Kidney glomerular epithelial cell (primary cell): ENCODE measurements at places on chromosomes 1 and 21.

DNA sequence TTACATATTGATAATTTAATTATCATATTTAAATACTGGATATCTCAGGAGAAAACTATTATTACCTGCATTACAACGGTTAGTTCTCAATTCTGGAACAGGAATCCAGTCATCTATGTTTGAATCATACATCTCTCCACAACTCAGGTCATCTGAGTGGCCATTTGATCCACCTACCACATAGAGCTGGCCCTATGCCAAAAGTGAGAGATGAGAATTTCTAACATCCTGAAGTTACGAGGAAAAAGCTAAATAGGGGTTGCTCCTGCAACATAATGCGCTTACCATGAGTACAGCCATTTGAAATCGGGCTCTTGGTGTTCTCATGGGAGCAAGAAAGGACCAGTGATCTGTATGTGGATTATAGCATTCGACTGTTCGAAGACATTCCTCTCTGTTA is 16.9 kb downstream of the IVNS1ABP start:
- DNase-seq: no peak

DNA sequence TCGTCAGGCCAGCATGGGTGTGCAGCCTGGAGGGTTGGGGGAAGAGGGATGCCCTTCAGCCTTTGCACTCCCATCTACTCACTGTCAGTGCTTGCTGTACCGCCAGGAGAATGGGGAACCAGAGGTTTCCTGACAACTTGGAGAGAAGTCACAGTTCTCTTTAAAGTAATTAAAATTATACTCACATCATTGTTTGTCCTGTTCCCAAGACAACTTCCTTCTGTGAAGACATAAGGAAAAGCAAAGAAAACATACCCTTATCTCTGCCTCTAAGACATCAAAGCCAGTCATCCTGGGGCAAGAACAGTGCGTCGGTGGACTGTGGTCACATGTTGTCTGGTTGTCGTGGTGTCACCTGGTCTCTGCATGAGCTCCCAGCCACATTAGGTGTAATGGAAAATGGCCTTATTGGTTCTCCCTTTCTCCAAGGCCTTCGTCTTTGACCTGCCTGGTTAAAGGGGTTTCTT is 17.6 kb downstream of the TRAF5 start:
- DNase-seq: no peak

DNA sequence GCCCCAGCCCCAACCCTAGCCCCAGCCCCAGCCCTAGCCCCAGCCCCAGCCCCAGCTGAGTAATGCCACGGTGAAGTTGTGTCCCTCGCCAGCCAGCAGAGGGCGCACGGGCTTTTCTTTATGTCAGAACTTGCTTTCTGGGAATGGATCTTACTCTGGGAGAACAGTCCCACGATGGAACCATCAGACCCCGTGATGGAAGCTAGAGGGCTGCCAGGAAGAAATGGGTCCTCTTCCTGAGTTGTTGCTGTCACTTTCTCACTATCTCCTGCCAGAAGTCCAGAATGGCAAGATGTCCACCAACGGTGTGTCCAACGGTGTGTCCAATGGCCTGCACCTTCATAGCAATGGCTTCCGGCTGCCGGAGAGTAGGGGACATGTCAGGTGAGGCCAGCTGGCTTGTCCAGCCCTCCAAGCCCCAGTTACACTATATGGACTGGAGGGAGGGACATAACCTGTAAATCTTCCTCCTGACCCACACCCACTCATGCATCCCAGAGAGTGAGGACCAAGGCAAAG is 25.1 kb upstream of the TMEM222 start:
- DNase-seq: peak; percentile 8

- no peak for DNase-seq
Observed at GRCh38 chr1:53532912-53533311, 73.7 kb downstream of the DMRTB1 start.

GRCh38 chr1:166910396-166910994 is 34.4 kb upstream of the TADA1 start:
- DNase-seq: peak; percentile 95

- no peak for DNase-seq
Observed at GRCh38 chr1:151187205-151187604, 2.8 kb downstream of the VPS72 start.

DNA sequence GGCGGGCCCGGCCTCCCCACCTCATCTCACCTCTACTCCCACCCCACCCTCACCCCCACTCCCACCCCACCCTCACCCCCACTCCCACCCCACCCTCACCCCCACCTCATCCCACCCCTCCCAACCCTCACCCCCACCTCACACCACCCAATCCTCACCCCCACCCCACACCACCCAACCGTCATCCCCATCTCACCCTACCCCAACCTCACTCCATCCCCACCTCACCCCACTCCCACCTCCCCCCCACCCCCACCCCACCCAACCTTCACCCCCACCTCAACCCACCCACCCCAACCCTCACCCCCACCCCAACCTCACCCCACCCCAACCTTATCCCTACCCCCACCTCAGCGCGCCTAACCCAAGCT is 13.4 kb downstream of the A3GALT2 start:
- DNase-seq: no peak

- no peak for DNase-seq
Observed at GRCh38 chr1:171185091-171185490, at the start of gene FMO2. FMO2 (plus strand) TSS chr1:171185300; CDS start chr1:171185714, 414 bp downstream.

GRCh38 chr1:7422081-7422480 is 349.0 kb upstream of the VAMP3 start:
- no peak for DNase-seq

DNA sequence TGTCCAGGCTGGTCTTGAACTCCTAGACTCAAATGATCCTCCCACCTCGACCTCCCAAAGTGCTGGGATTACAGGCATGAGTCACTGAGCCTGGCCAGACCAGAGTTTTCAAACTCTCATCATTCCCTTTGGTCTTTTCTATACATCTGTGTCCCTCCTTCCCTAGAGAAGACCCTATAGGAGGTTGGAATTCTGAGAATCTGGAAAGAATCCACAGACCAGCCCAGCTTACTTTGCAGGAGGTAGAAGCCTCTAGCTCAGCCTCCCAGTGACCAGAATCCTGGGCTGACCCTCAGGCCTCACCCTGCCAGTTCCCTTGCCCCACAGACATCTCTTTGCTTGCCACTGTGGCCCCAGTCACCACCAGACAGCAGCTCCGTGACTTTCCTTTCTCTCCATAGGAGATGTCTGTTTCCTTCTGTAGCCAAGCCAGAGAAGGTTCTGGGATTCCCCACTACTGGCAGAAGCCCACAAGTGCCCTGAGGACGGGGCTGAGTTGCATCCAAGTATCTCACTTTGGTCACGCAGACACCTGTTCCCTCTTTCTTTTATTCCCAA is 34.7 kb upstream of the KHDRBS1 start:
- DNase-seq: no peak

DNA sequence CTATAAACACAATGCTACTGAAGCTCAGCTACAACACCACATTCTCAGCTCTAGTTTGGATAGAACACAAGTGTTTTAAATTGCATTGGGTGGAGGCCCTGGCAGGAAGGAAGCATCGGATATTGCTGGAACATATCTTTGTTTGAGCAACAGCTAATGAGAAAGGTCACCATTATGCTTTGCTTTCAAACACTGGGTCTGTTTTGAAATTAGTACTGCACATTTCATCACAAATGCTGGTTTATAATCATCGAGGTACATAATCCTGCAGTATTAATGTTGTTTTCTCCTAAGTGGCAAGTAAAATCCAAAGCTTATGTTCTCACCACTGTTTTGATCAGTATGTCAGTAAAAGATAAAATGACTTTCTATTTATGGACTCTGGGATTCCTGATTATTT is 61.5 kb upstream of the ARHGAP29 start:
- no peak for DNase-seq

DNA sequence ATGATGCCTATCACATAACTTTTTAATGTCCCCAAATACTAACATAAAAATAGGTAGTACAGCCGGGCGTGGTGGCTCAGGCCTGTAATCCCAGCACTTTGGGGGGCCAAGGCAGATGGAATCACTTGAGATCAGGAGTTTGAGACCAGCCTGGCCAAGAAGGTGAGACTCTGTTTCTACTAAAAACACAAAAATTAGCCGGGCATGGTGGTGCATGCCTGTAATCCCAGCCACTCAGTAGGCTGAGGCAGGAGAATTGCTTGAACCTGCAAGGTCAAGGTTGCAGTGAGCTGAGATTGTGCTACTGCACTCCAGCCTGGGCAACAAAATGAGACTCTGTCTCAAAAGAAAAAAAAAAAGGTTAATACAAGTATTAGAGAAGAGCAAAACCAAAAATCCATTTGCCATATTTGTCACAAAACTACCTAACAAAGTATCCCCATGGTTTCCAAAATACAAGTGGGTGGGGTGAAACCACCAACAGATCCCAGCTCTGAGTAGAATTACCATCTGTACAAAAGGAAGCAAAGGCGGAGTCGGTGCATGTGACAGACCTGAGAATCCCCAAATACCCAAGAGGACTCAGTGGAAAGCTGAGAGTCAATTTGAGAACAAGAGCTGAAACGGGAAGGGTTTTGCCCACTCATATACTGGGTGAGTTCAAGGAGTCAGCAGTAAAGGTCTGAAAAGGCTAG is 113.2 kb downstream of the TOMM20 start:
- DNase-seq: no peak

DNA sequence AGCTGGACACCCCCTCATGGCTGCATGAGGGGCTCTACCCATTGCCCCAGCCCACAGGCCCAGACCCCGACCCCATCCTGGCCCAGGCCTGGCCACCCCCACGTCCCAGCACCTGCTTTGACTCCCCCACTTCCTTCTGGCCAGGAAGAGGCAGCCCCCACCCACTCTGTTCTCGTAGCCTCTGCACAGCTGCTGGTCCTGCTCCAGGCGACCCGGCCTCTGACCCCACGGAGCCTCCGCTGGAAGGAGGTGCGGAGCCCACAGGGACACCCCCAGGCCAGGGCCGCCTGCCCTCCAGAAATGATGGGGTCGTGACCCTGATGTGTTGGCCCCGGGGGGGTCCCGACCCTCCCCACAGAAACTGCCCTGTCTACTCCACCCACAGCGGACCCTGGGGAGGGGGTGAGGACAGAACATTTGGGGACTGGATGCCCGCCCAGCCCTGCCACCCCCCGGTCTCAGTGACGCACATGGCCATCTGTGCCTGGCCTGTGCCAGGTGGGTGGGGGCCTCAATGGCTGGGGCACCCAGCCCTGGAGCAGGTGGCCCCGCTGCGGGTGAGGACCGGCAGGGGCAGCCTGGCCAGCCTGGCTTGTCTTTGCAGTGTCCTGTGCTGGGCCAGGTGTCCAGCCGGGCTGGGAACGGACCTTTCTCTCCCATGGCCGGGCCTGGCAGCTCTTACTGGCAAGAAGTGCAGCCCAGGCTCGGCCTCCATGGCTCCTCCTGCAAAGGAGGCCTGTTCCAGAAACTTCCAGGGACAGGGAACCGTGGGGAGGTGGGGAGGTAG is 78.6 kb downstream of the MORN1 start:
- DNase-seq: no peak

- no peak for DNase-seq
Observed at GRCh38 chr1:199202331-199202730, 563.5 kb downstream of the PTPRC start.

DNA sequence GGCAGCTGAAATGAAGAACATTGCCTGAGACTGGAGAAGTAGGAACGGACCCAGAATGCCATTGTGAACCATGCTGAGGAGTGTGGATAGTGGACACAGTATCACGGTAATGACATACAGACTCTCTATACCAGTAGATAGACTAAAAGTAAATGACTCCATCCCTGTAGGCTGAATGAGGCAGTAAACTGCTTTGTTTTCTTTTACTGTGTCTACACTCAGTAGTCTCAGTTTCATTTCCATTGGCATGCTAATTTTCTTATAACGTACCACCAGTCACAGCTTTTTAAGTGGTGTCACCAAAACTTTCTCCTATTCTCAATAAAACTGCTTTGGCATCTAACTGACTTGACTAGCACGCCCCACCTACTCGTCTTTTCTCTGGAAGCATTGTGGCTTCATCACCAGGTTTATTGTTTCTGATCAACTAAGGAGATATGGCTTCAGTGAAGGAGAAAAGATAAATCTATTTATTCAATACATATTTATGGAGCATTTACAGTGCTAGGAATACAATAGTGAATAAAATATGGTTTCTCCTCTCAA is 8.4 kb upstream of the ZNF697 start:
- no peak for DNase-seq

GRCh38 chr1:25361901-25362300 is 23.8 kb downstream of the TMEM50A start:
- DNase-seq: no peak

DNA sequence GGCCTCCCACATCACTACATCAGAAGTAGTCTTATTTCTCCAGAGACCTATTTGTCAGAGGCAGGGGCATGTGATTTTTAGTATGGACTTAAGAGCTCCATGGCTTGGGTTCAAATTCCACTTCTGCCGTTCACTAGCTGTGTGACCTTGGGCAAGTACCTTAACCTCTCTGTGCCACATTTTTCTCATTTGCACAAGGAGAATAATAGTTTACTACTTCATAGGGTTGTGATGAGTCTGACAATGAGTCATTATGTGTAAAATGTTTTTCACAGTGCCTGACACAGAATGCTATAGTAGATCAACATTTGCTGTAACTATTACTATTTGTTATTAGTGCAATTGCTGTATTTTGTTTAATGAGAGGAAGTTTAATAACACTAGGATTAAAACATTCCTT is 200.6 kb downstream of the PRDM2 start:
- DNase-seq: no peak

DNA sequence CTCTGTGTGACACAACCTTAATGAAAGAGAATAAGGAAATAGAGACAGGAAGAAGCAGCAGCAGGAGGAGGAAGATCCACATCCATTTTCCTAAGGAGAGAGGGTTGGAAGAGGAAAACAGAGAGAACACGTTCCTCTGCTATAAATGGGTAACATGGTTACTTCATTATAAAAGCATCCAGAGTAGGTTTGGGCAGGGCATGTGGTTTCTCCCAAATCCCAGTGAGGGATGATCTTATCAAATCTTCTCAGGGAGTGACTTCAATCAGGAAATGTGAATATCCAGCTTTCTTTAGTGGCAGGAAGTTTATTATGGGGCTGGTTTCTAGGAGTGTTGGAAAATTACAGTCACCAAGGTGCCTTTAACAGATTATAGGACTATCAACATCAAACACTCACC is 11.1 kb downstream of the CYP2J2 start:
- no peak for DNase-seq

- peak; percentile 55 for DNase-seq
Observed at GRCh38 chr1:86502721-86503405, 34.1 kb downstream of the CLCA1 start.

DNA sequence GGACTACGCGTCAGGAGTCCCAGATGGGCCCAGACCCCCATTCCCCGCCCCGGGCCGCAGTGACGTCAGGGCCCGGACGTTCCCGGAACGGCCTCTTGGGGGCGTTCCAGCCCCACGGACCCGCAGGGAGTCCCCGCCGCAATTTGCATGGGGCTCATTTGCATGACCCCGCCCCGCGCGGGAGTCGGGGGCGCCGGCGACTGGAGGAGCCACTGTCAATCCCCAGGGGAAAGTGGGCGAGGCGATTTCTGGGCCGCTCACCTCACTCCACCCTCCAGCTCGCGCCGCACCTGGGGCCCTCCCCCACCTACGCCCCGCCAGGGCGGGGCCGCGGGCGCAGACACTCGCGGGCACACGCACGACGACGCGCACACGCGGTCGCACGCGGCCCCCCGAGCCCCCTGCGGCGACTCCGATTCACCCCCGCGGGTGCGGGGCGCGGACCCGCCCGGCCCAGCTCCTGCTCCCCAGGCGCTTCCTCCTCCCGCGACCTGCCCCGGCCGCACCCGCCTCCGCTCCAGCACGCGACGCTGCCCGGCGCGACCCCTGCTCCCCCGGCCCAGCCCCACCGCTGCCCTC is 13.2 kb downstream of the AGRN start:
- DNase-seq: peak; percentile 11
